ENCODE measurements at places on chromosomes 5 and 9.

GRCh38 chr5:34476941-34477565 lies 179.1 kb upstream of the RAI14 start:
- no peak for DNase-seq

- DNase-seq: no peak
These were observed 479.4 kb downstream of the CDK5RAP2 start for GRCh38 chr9:120100595-120100994.

GRCh38 chr9:3525836-3526164 lies at the start of gene RFX3:
TSS of gene RFX3 (minus strand) at chr9:3526001. CDS start at chr9:3395588, 130,413 bp downstream.
- peak; percentile 90 for DNase-seq

- DNase-seq: no peak
These were observed 267.7 kb downstream of the GADD45G start for GRCh38 chr9:89872426-89872912.

DNA sequence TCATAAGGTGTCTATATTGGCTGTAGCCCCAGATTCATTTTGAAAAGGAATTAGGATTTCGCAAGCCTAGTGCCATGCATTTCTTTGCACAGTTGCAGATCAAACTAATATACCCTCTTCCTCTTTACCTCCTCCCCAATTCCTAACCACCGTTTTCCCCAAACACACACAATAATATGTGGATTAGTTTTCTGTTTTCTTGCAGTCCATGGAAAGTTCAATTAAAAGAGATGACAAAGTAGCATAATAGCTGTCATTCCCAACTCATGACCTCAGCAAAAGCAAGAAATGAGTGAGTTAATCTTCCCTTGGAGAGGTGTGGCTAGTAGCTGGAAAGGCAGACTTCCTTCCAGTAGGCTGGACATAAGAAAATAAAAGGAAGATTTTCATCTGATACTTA lies 349.1 kb downstream of the TMEM232 start:
- DNase-seq: no peak

DNA sequence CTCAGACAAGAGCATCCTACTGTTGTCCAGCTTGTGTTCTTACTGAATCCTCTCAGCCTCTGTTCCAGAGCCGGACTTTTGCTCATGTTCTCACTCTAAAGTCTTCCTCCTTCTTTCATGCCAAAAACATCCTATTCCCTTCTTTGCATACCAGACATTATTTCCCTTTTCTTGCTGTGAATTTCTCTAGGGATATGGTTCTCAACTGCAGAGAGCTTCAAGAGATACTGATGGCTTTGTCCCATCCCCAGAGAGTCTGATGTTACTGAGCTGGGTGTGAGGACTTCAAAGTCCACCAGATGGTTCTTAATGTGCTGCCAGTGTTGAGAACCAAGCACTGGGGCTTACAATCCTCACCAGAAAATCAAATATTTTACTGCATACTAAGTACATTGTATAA lies 98.6 kb upstream of the FER start:
- no peak for DNase-seq

- no peak for DNase-seq
These were observed 151.1 kb upstream of the HAPLN1 start for GRCh38 chr5:83871533-83872395.

GRCh38 chr5:101271945-101272344 lies 368.9 kb upstream of the ST8SIA4 start:
- DNase-seq: no peak

DNA sequence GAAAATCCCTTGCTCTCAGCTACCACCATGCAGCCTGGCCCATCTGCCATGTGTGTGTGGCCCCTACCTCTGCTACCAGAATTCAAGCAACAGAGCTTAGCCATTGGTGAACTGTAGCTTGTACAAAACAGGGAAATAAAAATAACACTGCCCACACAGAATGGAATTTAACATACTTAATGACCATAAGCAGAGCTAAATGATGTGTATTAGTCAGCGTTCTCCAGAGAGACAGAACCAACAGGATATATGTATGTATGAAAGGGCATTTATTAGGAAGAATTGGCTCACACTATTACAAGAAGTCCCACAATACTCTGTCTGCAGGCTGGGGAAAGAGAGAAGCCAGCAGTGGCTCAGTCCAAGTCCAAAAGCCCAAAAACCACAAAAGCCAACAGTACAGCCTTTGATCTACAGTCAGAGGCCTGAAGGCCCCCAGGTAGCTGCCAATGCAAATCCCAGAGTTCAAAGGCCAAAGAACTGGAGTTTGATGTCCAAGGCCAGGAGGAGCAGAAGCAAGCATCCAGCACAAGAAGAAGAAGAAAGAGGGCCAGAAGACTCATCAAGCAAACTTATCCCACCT lies 318.8 kb downstream of the DNAH5 start:
- no peak for DNase-seq

DNA sequence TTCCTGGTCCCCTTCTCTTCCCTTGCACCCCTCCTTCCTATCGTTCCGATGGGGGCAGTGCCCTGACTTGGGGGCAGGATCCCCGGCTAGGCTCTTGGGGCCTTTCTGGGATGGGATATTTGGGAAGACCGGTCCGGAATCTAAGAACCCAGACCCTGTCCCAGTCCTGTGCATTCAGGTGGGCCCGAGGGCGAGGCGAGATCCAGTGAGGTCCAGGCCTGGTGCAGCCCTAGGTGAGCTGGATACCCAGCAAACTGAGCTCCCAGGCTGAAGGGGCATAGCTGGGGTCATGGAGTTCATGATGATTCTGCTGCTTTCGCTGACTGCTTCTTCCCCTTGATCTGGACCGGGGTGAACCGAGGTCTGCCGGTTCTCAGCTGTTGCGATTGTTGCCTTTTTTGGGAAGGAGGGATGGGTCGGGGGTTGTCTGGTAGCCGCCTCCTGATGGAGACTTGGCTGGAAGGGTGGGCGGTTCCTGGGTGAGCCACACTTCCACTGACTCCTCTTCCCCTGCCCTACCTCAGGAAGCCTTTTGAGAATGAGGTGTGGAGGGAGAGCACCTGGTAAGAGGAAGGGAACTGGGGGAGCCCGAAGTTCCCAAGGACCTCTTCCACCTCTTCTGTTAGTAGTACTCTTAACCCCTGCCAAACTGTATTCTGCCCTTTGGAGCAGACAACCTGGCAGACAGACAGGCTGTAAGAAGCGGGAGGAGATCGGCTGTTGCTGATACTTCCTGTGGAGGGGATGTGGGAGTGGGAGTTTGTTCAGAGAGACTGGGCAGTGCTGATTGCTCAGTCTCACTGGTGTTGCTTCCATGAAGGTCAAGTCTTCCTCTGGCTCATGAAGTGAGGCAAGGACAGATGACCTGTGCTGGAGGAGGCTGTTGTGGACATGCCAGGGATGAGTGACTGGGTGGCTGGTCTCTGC lies 1.0 kb downstream of the LRRC8A start:
- DNase-seq: no peak

GRCh38 chr9:105373723-105374122 lies 74.1 kb upstream of the FSD1L start:
- no peak for DNase-seq

- DNase-seq: no peak
These were observed 170.6 kb upstream of the MVB12B start for GRCh38 chr9:126155756-126156664.

- no peak for DNase-seq
These were observed 10.1 kb downstream of the ACO1 start for GRCh38 chr9:32394381-32395049.

GRCh38 chr5:128477944-128478343 lies 60.1 kb downstream of the FBN2 start:
- DNase-seq: no peak

DNA sequence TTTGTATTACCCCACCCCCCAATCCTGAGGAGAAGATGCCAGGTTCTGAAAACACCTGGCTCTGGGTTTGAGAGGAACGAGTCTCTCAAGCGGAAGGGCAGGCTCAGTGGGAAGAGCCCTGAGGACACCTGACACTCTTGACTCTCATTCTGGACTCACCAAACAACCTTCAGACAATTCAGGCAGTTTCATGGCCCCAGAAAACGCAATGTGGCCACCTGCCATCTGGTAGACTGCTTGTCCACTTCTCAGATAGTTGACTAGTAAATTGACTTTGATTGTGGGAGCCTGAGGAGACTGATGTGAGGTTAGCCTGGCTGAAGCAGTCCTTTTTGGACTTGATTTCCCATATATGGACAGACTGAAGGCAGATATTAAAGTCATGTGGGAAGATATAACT lies 117.5 kb upstream of the FSTL4 start:
- DNase-seq: no peak

DNA sequence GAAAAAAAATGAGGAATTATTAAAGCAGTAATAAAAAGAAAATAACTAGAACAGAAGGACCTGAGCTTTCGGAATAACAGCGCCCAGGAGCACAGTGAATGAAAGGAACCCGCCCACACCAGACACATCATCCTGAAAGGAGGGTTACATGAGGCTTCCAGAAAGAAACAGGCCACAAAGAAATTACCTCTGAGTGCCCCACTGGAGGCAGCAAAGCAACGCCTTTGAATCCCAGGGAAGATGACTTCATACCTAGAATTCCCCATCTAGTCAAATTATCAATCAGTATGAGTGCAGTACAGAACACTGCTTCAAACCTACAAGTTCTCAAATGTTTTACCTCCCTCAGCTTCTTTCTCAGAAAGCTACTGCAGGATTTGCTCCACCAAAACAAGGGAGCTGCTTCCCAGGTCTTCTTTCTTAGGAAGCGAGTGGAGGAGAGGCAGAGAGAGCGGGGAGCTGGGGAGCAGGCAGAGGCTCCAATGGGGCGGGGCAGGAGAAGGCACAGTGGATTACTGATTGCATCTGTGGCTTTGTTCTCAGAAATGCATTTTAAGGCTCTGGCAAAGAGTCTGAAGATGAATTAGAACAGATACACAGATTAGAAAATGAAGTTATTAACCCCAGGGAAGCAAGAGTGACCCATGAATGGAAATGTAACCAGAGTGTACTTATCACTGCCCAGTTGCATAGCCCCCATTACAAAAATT lies 87.1 kb downstream of the SEMA4D start:
- DNase-seq: peak; percentile 57

GRCh38 chr5:164951570-164951969 lies 1446.2 kb downstream of the MAT2B start:
- DNase-seq: no peak

GRCh38 chr5:102796498-102796897 lies 41.4 kb downstream of the PAM start:
- no peak for DNase-seq

- no peak for DNase-seq
These were observed 15.3 kb downstream of the ABCA1 start for GRCh38 chr9:104912606-104913005.

- DNase-seq: no peak
These were observed 400.4 kb downstream of the OSTF1 start for GRCh38 chr9:75488719-75489110.

GRCh38 chr9:99851500-99851822 lies 29.8 kb downstream of the NR4A3 start:
- no peak for DNase-seq

- no peak for DNase-seq
These were observed 339.4 kb downstream of the PRELID2 start for GRCh38 chr5:145495741-145496140.

DNA sequence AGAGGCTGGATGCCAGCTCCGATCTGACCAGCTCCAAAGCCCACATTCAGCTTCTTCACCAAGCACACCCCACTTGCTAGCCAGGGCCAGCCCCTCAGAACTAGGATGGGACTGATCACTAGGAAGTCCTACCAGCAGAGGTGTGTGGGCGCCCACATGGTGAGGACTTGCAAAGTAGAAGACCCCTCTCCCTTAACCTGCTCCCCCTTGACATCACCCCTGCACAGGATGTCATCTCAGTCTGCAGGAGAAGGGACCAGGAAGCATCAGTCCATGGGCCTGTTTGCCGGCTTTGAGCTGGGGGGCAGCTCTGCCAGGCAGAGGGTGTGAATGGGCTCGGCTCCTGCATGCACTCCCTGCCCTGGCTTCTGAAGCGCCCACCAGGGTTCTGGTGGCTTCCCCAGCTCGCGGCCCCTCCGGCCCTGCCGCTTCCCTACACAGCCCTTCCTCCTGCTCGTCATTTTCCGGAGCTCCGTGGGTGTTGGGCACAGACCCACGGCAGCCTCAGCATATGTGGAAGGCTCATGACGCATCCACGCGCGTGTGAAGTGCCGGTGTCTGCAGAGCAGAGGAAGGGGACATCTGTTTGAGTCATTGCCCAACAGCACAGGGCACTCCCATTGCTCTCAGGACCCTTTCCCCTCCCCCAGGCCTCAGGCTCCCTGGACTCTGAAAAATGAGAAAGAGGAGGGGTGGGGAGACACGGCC lies 3.7 kb upstream of the FAM78A start:
- DNase-seq: no peak

DNA sequence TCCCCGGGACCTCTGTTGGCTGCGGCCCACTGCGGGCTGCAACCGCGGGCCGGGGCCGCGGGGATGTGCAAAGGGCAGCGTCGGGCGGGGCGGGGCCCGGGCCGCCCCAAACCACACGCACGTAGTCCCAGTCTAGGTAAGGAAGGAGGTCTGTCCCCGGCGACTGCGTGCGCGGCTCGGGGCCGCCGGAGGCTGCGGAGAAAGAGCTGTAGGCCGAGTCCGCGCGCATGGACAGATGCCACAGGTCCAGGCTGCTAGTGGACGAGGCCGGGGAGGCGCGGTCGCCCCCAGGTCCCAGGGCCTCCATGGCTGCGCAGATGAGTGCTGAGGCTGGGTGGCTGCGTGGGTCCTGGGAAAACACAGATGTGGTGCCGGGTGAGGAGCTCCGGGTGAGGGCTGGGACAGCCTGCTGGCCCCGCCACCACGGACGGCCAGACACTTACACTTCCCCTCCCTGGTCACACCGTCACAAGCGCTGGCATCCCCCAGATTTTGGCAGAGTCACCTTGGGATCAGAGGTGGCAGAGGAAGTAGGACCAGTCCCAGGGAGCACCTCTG lies 4.5 kb downstream of the SHROOM1 start:
- DNase-seq: no peak

DNA sequence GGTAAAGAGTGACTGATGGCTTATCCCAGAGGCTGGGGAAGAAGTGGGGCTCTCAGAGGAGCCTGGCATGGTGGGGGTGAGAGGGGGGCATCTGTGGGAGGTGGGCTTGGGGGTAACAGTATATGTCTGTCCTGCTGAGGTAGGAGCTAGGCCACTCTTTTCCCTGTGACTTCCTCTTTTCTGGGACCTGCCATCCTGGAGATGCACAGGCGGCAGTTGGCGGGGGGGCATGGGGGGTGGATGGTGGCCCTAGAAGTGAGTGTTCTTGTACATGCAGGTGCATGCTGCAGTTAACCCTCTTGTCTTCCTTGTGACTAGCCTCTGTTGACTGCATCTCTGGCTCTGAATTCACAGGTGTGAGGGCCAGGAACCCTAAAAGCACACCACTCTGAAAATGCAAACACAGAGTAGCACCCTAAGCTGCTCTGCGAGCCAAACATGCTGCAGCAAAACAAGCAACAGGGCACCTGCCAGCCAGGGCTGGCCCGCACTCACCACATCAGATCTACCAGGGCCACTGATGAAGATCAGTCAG lies 123.8 kb upstream of the SHB start:
- no peak for DNase-seq

DNA sequence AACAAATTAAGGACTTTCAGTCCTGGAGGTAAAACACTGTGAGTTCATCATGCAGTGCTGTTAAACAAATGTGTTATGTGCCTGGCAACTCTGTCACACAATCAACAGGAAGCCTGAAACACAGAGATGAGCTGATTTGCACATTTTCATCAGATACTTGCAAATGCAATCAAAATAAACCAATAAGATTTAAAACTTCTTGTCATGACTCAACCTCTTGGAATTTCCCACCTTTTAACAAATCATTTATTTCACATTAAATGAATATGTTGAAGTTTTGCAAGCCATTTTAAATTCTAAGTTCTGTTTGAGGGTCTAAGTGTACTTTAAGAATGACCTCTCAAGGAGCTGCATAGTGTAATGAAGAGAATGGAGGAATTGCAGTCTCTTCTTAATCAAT lies 64.4 kb downstream of the ANXA1 start:
- no peak for DNase-seq
